ENCODE measurements at places on chromosomes 7 and 10. TPM values are rescaled to one million over a fixed set of nuclear protein-coding genes. Genes with fewer than 3 reads are reported as not detected.

Gene LIPF
- not detected for total RNA-seq

Gene MSMB
- total RNA-seq: not detected

Gene GPRIN2
- 19.8 TPM for total RNA-seq

- no peak for DNase-seq
Measured at GRCh38 chr7:39406467-39406866, 159.7 kb upstream of the YAE1 start.

DNA sequence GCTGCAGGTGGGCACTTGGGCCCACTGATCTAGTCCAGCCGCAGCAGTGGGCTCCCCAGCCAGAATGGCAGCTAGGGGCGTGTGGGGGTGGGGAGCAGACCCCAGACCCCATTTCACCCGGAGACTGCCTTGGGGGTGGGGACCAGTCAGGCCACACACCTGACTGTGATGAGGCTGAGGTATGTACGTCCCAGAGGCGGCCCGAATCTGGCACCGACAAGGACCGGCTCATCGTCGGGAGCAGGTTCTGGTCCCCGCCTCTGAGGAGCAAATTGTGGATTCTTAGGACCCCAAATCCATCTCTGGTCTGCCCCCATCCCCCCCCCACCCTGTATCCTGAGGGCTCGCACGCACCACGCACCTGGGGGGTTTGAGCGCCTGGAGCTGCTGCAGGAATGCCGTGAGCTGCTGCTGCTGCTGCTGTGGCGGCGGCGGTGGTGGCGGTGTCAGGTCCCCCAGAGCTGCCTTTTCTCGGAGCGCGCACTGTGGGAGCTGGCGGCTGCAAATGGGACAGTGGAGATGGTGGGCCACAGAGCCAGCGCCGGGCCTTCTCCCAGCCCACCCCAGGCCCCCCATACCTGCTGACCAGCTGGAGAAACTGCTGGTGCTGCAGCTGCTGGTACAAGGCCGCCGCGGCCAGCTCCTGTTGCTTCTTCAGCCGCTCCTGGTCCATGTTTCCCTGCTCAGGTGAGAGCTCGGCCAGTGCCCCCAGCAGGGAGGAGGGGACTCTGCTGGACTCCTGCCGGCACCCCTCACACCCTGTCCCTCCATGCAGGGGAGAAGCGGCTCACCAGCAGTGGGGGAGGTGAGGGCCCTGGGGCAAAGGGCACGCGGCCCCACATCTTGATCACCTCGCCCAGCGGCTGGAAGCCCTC is 10.2 kb downstream of the GIGYF1 start:
- DNase-seq: no peak

GRCh38 chr10:90319188-90319914 is 538.5 kb downstream of the HTR7 start:
- no peak for DNase-seq

DNA sequence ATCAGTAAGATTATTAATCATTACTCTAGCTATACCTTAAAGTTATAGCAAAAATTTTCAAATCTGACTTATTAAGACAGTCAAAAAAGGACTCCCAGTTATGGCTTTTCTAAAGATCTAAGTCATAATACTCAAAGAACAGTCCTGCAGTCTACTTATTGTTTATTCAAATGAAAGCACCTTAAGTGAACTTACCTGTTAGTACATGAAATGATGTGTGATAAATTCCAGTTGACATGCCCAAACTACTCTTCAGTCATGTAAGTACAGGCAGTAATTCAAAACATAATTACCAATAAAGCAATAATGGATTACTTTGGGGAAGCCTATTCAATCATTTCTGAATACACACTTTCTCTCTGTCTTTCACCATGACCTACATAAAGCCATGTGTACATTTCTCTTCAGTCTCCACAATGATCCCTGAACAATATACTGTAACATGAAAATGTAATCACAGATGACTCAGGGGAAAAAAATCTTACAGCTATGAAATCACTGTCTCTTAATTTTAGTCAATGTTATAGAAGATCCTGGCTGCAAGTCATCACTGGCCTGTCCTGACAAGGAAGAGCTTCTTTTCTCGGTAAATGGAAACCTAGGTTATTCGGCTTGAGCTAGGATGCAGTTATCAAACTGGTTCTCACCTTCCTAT is 420.7 kb upstream of the LRRTM3 start:
- DNase-seq: no peak

Gene PAX4
- total RNA-seq: 23.6 TPM

Gene ITGB1
- 384 TPM for total RNA-seq

DNA sequence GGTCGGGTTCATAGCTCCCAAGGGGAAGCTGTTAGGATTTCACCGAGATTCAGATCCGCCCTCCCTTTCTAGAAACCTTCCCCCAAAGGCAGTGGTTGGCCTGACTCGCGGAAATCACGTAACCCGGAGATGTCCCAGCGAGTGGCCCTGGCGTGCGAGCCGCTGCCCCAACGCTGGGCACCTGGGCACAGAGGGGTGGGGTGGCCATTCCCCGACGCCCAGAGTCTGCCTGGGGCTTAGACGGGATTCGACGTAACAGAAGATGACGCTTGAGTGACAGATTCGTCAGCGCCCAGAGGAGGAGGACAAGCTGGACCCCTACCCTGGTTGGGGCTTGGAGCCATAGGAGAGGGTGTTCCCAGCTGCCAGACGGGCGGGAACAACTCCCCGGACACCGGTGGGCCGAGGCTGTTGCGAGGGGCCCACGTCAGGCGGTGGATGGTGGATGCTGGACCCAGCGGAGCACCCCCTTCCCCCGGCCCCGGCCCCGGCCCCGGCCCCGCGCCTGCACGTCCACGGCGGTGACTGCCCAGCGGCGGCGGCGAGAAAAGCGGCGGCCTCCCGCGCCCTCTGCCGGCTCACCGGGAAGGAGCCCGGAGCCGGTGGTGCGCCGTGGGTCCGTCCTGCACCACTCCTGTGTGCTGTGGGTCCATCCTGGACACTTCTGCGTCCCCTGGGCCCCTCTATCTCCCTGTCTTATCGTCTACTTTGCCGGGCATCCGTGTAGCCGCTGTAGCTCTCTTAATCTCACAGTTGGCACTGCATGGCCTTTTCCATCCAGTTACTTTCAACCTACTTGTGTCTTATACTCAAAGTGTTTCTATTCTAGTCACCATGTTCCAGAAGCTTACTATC is 35.4 kb upstream of the KNDC1 start:
- peak; percentile 55 for DNase-seq

GRCh38 chr10:114566064-114566463 is 92.0 kb downstream of the ABLIM1 start:
- no peak for DNase-seq

- no peak for DNase-seq
Measured at GRCh38 chr7:50418526-50419290, 31.4 kb downstream of the FIGNL1 start.

DNA sequence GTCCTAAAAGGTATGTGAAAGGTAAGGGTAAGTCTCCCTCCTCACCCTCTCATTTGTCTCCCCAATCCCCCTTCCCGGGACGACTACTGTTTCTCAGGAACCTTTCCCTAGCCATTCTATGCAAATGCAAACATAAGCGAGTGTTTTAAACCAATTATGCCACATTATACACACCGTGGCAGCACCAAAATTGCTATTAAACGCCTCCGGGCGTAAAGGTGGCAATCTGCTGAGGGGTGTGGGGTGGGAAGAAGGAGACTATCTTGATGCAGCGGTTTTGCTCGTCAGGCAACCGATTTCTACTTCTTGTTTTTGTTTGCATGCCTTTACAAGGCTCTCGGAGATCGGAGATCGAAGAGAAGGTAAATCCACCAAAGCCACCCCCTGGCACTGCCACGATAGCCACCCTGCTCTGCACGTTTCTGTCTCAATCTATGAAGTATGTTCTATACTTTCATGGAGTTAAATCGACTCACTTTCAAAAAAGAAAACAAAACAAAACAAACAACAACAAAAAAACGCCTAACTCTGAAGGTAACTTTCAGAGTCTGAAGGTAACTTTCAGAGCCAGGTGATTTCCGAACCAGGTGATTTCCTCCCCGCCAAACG is 46.0 kb upstream of the CDK1 start:
- DNase-seq: no peak

DNA sequence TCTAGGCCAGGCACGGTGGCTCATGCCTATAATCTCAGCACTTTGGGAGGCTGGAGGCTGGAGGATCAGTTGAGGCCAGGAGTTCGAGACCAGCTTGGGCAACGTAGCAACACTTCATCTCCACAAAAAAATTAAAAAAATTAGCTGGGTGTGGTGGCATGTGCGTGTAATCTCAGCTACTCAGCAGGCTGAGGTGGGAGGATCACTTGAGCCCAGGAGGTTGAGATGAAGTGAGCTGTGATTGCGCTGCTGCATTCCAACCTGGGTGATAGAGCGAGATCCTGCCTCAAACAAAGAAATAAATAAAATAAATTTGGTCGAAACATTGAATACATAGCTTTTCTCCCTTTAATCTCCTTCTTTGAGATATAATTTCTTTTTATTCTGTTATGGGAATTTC is 80.6 kb upstream of the ITGB1 start:
- no peak for DNase-seq

DNA sequence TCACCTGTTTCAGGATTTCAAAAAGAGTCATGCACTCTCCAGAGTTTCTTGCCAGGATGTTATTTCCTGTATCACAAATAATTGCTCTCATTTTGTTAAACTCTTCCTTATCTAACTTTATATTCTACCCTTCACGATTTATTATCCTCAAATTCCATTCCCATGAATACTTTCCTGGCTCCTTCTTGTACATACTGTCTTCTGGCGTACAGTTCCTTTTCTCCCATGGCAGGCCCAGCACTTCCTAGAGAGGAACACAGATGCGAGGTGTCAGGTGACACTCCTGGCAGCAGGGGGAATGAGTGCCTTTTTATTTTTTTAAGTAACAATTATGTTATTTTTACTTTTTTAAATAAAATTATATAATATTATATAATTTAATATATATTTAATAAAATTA is 411.9 kb downstream of the TFEC start:
- DNase-seq: no peak

DNA sequence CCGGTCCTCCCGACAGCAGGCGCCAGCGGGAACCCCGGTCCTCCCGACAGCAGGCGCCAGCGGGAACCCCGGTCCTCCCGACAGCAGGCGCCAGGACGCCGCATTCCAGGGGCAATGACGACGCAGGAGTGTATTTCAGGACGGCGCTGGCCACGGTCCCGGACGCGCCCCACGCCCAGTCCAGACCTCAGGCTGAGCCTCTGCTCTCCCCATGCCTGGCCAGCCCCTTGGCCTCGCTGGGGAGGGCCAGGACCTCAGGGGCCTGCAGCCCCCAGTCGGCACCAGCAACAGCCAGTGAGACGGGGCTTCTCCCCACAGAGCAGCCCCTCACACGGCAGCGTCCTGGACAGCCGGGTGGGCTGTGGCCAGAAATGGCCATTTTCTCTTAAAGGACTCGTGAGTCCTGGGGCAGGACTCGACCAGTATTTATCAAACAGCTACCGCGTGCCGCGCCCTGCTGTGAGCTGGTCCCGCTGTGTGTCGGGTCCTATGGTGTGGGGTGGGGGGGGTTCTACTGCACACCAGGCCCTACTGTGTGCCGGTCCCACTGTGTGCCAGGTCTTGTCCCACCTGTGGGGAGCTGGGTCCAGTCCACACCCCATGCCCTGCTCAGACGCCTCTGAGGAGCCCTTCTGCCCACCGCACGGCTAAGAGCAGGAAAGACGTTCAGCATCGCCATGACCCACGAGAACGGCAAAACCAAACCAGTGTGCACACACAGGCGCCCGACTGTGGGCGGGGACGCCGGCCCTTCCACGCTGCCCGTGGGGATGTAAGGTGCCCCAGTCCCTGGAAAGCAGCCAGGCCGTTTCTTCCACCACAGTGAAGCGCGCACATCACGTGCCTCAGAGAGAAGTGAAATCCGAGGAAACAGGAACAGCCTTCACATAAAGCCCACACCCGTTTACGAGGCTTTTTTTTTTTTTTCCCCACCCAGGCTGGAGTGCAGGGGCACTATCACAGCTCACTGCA is 33.3 kb downstream of the GET4 start:
- DNase-seq: no peak

Gene MYO3A
- 18.0 TPM for total RNA-seq

GRCh38 chr7:133602291-133602690 is 349.4 kb downstream of the EXOC4 start:
- DNase-seq: no peak

DNA sequence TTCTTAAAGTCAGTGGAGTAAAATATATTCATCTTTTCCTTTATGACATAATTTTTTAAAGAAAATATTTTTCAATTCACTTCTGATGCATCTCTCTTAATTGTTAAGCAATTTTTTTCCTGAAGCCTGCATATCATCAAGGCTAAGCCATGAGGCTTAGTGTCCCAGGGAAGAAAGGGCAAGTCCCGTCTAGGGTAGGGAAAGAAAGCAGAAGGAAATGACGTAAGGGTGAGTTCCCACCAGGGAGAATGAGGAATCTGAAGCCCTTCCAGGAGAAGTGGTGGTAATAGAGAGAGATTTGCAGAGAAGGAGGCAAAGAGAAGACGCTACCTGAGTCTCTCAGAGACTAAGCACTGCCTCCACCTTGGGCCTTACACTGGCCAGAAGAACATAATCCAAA is 96.8 kb upstream of the NFE2L3 start:
- DNase-seq: no peak
